G401 (cell line): ENCODE measurements at places on chromosomes 7 and 10. TPM values are rescaled to one million over a fixed set of nuclear protein-coding genes. Genes with fewer than 3 reads are reported as not detected.

GRCh38 chr7:81618396-81619014, 151.3 kb downstream of the HGF start:
- DNase-seq, result no peak

- DNase-seq, result no peak
These were observed 74.4 kb upstream of the PDZD8 start for GRCh38 chr10:117449636-117450035.

DNA sequence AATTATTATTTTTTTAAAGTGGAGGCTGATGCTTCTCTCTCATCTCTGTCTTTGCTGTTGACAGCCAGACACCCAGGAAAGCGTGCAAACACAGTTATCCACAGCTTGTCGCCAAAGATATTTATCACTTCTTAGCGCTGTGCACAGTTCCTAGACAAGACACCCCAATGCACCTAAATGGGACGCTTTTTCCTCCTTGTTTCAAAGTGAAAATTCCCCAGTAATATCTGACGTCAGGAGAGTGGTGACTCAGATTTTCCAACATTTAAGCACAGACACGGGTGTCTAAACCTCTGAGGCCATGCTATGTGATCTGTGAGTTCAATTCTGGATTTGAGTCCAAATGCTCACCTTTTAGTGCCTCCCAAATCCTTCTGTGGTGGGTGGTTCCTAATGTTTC, 151.6 kb downstream of the EMX2 start:
- no peak for DNase-seq

NAPEPLD gene
- total RNA-seq, result 5.0 and 5.8 TPM in 2 replicates

- DNase-seq, result no peak
These were observed 18.9 kb downstream of the APBB1IP start for GRCh38 chr10:26457088-26457487.

- no peak for DNase-seq
These were observed 408.6 kb upstream of the NPVF start for GRCh38 chr7:25636871-25637283.

C7orf33 gene
- not detected in 2 replicates for total RNA-seq

- DNase-seq, result no peak
These were observed 7.4 kb downstream of the ZNF746 start for GRCh38 chr7:149490083-149490760.

DNA sequence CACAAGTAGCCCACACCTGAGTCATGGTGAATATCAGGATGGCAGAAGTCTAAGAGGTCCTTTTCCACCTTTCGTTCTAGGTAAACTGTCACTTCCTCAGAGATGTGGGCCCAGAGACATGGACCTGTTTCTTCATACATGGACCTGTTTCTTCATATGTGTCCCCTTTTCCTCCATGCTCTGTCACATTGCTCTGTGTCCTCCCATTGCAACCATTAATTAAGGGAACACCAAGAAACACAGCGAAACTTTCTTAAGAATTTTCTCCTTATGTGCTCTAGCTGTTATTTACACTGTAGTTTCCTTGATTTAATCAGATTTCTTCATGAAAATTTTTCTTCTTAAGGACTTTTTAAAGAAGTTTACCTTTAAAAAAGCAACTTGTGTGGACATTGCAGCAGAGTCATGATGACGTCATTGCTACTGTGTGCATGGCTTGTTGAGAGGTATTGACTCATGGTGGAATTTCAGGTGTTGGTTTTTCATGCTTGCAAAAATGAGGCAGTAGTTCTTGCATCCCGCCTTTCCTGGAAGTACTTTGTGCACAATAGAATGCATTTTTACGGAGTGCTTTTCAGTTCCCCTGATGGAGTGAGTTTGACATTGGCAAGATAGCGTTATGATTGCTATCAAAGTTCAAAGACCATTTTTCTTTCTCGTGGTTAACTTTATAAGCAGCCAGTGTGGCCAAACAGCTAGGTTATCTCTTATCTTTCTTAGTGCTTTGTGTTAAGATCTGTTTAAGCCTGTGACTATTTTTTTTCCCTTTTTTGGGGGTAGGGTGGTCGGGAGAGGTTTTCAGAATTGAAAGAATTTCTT, 37.7 kb downstream of the CFAP58 start:
- DNase-seq, result no peak

GRCh38 chr10:62614389-62615157, 189.9 kb upstream of the ADO start:
- no peak for DNase-seq

- DNase-seq, result peak; percentile 62
These were observed 9.7 kb upstream of the ZFAND2A start for GRCh38 chr7:1169409-1170368.

- no peak for DNase-seq
These were observed 313.6 kb upstream of the ZMIZ1 start for GRCh38 chr10:78755063-78755701.
